ENCODE measurements at places on chromosomes 1 and 21.

DNA sequence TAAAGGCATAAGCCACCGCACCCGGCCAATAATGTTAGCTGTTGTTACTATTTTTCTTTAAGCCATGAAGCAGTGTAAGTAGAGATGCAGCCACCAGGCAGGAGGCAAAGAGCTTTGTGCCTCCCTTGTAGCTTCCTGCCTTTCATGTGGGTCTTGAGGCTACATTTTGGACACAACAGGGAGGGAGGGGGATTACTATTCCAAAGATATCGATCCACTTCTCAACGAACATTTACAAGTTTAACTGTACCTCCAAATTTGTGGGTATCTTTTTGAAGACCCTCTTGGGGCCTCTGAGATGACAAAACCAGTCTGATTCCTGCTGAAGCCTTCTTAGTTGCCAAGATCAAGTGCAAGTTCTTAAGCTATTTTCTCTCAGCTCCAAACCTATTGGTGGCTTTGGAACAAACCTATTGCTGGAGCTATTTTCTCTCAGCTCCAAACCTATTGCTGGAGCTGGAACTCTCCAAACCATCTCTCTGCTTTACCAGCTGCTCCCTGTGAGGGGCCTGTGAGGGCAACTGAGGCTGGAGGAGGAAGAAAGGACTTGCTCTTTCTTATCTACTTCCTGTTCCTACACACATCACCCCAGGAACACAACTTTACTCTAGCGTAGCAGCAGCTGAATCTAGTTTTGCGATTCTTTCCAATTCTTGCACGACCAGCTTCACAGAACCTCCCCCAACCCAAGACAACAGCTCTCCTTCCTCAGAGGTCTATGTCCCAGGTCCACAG, 16.1 kb upstream of the RCAN3 start:
- H3K36me3 ChIP-seq, result no peaks in the 10 kb centered on the region
- DNase-seq, result no peak
- H3K4me3 ChIP-seq, result no peak overlapping the region
- peaks cover 3% of the 10 kb centered on the region for H3K4me1 ChIP-seq

- peaks cover under 1% of the 10 kb centered on the region for H3K27me3 ChIP-seq
- peaks cover 2% of the 10 kb centered on the region for H3K36me3 ChIP-seq
- peak overlapping the region; percentile 91 for H3K4me3 ChIP-seq
- H3K4me1 ChIP-seq, result peaks cover 5% of the 10 kb centered on the region
- peak; percentile 74 for DNase-seq
Observed at GRCh38 chr21:39379986-39380891, 31.4 kb upstream of the HMGN1 start.

DNA sequence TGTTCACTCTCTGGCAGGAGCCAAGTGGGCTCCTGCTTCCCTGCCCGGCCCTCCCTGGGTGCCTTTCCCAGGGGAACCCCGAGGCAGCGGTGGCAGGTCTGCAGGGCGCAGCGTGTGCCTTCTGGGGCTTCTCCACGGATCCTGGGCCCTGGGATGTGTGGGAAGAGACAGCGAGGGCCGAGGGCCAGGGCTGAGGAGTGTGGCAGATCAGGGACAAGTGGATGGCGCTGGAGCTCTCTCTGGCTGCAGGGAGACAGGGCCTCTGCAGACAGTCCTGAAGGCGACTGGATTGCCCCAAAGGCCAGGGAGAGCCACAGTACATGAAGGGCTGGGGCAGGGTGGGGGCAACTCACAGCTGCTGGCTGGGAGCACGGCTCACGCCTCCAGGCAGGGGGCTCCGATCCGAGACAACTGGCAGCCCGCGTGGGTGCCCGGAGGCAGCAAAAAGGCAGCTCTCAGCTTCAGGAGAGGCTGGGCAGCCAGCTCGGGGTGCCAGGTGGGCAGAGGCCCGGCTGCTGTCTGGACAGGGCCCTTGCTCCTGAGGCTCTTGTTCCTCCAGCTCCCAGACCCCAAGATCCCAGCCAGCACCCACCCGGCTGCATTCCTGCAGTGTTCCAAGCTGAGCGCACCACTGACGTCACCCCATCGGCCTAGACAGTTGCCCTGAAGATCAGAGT, 16.0 kb downstream of the MORN1 start:
- no peak for DNase-seq
- H3K4me3 ChIP-seq, result no peak overlapping the region
- no peaks in the 10 kb centered on the region for H3K27me3 ChIP-seq
- H3K4me1 ChIP-seq, result no peaks in the 10 kb centered on the region
- H3K27ac ChIP-seq, result no peak overlapping the region

GRCh38 chr1:89754518-89754917, 66.3 kb upstream of the LRRC8D start:
- peaks cover 19% of the 10 kb centered on the region for H3K27me3 ChIP-seq
- H3K27ac ChIP-seq, result no peak overlapping the region
- H3K4me3 ChIP-seq, result no peak overlapping the region
- no peak for DNase-seq
- peaks cover 11% of the 10 kb centered on the region for H3K4me1 ChIP-seq
- no peaks in the 10 kb centered on the region for H3K36me3 ChIP-seq

DNA sequence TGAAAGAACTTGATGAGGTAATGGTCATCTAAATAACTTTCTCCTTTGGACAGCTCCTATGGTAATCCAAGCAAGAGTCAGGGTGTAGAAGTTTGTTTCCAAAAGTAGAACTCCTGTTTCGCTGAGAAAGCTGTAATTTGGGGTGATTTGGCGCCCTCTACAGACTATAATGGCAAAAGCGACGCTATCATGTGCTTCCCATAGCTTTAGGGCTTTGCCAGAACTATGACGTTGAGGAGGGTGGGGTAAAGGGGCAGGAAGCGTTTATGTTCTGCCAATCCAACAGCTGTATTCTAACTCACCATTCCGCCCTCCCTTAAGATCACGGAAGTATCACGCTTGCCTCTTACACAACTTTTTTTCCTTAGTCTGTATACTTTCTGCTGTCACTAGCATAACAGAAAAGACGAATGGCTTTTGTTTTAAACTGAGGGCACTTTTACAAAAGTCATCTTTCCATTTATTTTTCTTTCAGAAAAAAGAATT, at the start of gene FMO4:
Gene FMO4, plus strand, starts transcription at position 349 of the 486 bp plus-strand sequence. CDS start 5,643 bp downstream, outside the sequence.
- peak within 1 kb of the TSS; percentile 88 for H3K27ac ChIP-seq
- peak; percentile 58 for DNase-seq
- H3K27me3 ChIP-seq, result no peaks in the 10 kb centered on the region

DNA sequence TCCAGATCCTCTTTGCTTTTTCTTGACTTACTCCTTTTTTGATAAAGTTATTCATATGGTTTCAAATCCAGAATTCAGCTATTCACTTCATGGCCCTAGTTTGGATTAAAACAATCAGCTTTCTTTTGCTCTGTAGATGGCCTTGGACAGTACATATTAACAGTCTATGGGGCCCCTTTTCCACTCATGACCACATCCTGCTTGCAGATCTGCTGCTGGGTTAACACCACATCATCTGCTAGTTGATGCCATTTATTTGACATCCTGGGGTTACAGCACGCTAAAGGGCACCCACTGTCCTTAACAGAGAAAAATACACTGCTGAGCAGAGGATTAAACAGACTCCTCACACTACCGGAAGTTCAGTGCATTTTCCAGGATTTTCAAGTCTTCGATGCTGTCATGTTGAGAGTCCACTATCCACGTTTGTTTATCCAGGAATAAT, 941 bp upstream of the IFI16 start:
- DNase-seq, result no peak
- H3K4me1 ChIP-seq, result peaks cover 37% of the 10 kb centered on the region

DNA sequence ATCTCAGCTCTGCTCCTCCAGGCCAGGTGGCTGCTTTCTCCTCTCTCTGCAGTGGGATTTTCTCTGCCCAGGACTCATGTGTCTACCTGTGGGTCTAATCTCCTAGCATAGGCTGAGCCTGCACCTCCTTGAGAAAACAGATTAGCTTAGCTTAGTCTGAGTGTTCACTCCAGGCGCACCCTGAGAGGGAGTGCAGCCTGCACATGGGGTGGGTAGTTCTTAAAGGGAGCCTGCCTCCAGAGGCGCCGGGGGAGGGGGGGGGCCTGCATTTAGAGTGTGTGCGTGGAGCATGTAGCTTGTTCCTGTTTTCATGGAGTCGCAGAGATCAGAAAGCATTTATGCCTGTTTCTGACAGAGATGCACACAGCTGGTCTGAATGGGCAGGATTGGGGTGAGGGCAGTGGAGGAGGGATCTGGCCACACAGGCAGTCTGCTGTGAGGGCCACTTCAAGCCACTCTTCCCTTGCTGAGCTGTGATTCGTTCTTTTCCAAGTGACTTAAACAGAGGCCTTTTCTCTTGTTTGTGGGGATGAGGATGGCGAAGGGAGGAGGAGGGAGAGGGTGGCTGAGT, 45.2 kb downstream of the GALNT2 start:
- peak overlapping the region; percentile 6 for H3K27ac ChIP-seq
- H3K4me1 ChIP-seq, result peaks cover 30% of the 10 kb centered on the region
- H3K4me3 ChIP-seq, result no peak overlapping the region
- H3K36me3 ChIP-seq, result peaks cover 11% of the 10 kb centered on the region
- DNase-seq, result no peak

DNA sequence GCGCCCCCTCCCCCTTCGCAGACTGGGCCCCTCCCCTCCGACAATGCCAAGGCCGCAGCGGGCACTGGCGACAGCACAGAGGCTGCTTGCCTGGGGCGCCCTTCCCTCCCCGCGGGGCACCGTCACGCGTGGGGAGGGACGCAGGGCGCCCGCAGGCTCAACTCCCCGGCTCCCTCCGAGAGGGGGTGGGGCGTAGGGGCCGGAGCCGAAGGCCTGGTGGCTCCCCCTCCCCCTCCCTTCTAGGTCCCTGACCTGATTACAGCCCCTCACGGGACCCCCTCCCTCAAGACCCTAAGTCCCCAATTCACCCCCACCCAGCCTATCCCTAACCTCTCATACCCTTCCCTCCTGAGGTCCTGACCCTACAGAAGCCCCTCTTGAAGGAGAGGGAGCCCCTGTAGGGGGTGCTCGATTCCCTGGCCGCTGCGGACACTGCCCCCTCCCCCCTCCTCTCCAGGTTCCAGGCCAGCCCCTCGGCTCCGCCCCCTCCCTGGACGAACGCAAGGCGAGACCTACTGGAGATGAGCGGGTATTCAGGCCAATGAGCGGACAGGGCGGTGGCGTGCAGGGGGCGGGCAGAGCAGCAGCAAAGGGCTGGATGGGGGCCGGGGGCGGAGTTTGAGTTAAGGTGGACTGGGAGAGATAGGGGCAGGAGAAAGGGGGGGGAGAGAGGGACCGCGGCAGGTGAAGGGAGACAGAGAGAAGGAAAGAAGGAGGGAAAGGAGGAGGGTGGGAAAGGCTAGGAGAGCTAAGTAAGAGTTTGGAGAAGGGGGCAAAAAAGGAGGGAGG, 733 bp upstream of the ZBTB7B start:
- no peaks in the 10 kb centered on the region for H3K36me3 ChIP-seq
- H3K4me1 ChIP-seq, result peaks cover 17% of the 10 kb centered on the region
- peak; percentile 99 for DNase-seq
- H3K27me3 ChIP-seq, result no peaks in the 10 kb centered on the region
- H3K27ac ChIP-seq, result peak overlapping the region; percentile 95

Data from progenitor cell of endocrine pancreas (in vitro differentiated cells).